ENCODE measurements at places on chromosomes 2 and 18.

DNA sequence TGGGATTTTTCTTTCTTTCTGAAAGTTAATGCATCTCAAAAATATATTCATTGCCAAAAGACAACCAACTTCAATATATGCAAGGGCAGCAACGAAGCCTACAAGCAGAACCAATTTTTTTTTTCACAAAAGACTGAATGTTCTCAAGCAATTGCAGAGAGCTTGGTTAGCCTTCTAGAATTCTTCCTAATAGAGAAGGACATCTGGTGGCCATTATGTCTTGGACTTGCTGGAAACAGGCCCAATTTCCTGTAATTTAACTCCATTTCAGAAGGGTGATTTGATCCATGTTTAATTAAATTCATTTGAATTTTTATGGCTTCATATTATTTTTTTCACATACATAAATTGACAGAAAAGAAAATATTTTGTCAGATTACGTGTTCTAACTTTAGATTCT, 208.0 kb downstream of the TPGS2 start:
- DNase-seq, result no peak

DNA sequence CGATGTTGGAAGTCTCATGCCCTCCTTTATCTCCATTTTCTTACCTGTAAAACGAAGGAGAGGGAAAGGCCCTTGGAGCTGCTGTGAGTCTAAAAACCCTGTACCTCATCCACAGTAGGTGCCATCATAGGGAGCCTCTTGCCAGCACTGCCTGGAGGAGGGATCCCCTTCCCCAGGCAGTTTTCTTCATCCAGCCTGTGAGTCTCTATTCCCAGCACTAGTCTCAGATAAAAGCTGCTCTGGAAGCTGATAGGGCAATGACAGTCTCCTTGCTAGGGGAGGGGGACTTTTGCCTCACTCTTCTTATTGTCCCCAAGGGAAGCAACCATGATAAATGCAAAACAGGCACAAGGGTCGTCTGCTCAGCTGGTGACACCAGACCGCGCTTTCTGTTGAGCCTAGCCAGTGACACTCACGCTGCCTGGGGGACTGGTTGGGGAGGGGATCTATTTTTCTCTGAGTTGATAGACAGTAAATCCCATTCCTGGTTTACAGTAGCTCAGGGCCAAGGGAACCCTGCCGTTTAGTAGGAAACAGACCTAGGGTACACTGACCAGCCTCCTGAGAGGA, 139.5 kb upstream of the NABP1 start:
- no peak for DNase-seq

- no peak for DNase-seq
These were observed 52.8 kb downstream of the METTL4 start for GRCh38 chr18:2518473-2518872.

GRCh38 chr2:82062463-82062862, 1757.9 kb upstream of the LRRTM1 start:
- no peak for DNase-seq

GRCh38 chr2:60316381-60317033, 236.9 kb downstream of the BCL11A start:
- no peak for DNase-seq

DNA sequence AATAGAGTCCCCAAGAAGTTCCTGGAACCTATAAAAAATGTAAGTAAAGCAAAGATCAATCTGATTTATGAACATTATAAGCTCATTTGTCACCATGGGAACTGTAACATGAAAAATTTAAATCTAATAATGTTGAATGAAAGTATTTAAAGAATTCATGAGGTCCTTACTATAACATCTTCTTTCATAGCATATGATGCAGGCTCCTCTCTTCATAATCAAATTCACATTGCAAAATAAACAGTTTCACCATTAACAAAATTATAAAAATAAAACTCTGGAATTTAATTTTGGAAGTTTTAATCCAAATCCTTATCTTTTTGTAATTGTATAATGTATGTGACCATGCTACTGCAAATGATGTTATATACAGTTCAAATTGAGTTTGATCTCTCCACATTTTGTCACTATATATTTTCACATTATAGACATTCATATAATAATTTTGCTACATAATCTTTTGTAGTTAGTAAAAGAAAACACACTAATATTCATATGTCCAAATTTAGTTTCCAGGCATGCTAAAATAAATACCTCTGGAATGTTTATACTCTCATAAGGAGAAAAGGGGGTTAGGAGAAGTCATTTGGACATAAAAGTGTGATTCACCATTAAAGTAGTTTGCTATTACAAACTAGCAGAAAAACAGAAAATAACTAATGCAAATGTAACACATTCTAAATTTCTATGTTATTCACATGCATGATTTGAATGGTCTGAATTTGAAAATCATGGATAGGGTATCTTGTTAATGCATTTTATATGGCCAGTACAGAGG, 954.1 kb downstream of the DSC3 start:
- DNase-seq, result no peak

DNA sequence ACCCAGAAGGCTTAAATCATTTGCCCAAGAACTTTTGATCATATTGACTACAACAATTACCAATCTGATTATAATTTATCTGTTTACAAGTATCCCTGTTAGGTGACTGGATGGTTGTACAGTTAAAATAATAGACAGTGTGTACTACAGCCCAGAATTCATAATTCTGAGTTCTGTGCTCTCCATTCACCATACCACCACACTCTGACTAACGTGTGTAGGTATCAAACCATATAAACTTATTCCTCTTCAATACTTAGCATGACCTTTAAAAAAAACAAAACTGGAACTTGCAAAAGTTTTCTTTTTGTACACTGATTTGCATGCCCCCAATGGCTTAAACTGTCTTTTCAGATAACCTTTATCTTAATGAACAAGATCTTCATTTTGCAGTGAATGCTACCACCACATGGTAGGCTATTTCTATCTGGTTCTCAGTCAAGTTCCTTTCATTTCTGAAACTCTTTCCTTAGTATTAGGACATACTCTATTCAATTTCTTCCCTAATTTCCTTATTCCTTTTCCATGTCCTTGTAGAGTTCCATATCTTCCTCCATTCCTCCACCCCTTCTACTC, 50.9 kb downstream of the SOS1 start:
- DNase-seq, result no peak

DNA sequence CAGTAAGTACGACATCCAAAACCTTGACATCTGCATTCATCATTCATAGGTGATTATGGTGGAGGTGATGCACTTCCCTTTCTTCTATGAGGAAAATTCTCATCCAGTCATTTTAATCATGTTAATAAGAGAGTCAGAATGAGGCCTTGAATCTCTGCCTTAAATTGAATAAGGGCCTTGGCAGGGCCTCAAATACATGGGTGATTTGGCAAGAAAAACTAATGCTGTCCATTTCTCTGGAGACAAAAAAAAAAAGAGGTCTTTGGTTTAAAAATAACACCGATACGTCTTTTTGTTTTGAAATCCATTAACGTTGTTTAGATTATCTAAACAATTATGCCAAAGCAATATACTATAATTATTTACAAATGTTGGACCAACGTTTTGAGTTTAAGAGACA, 8.1 kb downstream of the COLEC12 start:
- no peak for DNase-seq

DNA sequence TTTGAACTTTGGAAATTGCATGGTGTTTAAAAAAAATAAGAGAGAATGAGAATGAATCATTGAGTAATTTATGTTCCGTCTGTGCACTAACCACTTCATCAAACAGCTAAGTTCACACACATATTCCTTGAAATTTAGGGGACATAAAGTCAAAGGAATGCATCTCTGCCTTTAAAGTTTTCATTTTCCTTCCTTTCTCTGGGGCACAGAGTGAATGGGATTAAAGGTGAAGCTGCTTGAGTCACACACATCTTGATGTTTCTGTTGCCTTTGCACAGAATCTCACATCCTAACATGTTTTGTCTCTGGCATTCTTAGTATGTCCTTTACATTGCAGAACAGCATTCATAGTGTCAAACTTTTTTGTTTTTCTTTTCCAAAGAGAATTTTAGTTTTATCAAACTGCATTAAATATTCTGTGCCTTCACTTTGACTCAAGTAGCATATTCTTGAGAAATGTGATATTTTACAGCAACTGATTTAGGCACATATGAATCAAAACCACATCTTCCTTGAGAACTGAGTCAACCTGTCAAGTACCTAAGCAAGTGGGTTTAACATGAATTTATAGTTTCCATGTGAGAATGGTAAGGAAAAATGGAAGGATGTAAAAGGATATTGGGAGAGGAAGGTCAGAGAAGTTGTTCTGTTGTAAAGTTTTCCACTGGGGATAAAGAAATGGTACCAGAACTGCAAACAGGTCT, 169.1 kb upstream of the THUMPD2 start:
- DNase-seq, result no peak

DNA sequence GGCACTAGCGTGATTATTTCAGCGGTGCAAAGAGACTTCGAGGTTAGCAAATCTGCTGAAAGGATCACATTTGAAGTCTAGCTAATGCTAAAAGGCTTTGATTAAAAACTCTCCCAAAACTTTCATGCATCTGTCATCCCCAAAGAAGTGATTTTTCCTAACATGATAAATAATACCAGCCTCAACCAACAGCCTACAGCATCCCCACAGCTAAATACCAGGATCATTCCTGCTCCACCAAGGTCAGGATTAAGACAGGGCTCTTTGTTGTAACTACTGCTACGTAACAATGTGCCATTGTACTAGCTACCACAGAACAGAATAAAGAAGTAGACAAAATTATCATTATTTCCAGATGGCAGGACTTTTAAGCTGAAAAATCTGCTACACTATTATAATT, 1.6 kb downstream of the OR6B3 start:
- no peak for DNase-seq

- DNase-seq, result no peak
These were observed 523.5 kb upstream of the ZEB2 start for GRCh38 chr2:145043399-145043834.

- DNase-seq, result no peak
These were observed 596.9 kb downstream of the DCC start for GRCh38 chr18:52936931-52937330.

- no peak for DNase-seq
These were observed 653.4 kb upstream of the ID2 start for GRCh38 chr2:8028436-8028835.

DNA sequence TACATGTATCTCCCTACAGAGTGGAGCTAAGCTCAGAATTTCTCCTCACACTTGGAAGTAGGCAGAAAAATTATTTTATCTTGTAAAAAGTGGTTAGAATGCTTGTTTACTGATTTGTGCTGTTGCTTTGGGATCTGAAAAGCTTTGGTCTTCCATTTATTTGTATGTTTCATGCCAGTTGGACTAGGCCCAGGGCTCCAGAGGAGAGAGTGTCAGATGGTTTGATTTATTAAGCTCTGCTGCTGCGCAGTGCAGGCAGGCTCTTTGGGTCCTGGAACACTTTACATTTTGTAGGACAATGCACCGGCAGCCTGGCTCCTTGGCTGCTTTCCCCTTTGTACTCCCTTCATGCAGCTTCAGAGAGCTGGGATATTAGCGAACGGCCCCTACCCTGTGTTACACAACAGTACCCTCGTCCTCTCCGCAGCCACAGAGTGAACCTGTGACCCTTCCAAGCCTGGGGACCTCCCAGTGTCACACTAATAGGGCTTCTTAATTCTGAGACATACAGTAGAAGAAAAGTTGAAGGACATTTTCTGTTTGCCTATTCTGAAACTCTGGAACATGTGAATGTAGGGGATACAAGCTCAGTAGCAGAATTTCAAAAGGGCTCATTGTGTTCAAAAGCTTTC, 56.7 kb upstream of the EML6 start:
- no peak for DNase-seq

DNA sequence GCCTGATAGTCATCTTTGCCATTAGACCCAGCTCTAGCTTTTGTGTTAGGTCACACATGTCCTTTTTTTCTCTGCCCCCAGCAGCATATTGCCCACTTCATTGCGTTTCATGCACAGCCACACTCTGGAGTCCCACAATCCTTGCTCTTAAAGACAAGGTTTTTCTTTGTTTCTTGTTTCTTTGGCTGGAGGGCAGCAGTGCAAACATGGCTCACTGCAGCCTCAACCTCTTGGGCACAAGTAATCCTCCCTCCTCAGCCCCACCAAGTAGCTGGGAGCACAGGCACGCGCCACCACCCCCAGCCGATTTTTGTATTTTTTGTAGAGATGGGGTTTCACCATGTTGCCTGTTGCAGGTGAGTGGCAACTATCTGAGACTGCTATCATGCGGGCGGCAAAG, 16.9 kb upstream of the PAPOLG start:
- DNase-seq, result no peak

GRCh38 chr2:141557329-141558095, 573.3 kb downstream of the LRP1B start:
- no peak for DNase-seq

DNA sequence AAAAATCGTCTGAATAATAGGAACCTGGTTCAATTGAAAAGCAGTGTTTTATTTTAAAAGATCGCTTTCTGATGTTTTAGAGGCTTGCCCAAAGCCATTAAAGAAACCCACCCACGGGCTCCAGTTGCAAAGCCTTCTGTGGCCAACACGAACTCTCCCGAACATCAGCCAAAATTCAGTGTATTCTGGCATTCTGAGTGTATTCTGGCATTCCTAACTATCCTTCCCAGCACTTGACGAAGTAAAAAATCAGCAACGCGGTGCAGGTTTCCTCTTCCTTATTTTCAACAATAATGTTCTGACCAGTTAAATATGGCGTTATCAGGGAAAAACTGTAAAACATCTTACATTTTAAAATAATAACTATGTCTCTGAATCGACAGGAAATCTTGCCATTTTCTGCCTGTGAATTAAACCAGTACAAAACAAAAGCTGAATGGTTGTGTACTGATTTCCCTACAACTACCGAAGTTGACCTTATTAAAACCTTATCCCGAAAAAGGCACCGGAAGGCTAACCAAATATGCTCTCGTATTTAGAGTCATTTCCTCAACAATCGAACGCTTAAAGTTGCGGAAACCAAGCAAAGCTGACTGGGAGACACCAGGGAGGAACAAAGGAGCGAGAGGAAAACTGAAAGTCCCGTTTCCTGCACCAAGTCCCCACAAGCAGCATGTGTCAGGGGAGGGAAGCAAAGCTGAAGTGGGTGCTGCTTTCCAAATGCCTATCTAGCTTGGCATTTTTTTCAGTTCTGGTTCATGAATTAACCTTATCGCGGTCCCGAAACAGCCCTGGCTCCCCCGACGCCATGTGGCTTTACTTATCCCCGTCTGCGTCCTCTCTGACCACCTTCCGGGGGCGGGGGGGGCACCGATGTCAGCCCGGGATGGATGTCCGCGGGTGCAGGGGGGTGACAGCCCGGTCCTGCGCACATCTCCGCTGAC, 44.3 kb downstream of the ZNF516 start:
- DNase-seq, result no peak

GRCh38 chr2:143195511-143195910, 66.3 kb downstream of the ARHGAP15 start:
- no peak for DNase-seq

DNA sequence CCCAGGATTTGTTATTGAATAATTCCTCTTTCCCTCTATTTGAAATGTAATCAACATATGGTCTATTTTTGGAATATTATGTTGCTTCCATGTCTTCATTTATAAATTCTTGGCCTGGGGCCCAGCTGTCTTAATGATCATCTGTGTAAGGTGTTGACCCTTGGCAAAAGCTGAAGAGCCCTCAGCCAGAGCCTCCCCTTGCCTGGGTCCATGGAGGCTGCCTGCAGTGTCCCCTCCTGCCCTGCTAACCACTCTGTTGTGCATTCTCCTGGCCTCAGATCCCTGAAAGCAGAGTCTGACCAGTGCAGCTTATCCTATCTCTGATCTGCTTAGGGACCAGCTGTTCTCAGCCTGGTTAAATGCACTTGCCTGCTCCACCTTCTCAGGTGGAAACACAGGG, 226.1 kb upstream of the APCDD1 start:
- DNase-seq, result no peak

GRCh38 chr2:106996171-106996769, 110.3 kb upstream of the ST6GAL2 start:
- no peak for DNase-seq
